ENCODE measurements at places on chromosomes 3 and 15.

DNA sequence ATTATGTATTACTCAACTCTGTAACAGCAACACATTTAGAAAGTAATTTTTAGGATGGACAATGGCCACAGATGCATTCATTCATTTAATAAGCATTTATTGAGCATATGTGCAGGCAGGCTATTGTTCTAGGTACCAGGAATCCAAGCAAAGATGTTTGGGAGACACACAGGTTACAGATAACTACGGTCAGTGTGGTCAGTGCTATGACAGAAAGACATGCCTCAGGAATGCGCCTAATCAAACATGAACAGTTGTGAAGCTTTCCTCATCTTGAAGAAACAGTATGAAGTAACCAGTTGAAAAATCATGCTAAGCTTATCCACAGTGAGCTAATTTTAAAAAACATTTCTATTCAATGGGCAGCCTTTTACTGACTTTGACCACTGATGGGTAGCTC, 155.4 kb upstream of the CCDC54 start:
- DNase-seq: no peak

- DNase-seq: no peak
Measured at GRCh38 chr3:69012800-69013252, 658 bp downstream of the EOGT start.

DNA sequence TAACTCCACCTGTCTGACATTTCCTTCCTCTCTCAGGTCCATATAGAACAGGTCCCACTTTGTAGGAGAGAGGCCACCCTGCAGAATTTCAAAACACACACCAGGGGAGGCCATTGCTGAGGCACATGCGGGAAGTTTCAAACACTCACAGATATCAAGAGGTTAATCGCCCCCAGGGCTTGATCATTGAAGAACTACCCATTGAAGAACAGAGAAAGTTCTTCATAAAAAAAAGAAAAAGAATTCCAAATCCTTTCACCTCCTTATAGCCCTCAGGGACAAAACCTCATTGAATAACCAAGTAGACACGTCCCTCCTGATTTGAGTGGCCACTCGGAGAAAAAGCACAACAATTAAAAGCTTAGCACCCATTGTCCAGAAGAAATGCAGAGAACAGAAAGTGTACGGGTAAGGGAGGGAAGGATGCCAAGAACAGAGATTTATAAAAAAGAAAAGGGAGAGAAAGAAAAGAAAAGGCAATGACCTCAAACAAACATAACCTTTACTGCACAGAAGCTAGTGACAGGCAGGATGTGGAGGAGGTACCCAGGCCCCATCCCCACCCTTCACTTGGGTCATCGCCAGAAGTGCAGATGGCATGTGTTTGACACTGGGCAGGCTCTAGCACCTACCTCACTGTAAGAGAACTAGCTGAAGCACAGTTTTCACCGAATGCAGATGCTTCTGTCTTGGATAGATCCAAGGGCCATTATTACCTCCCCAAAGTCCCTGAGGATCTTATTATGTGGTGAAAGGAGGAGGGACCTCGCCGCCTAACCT, 112.3 kb upstream of the HES1 start:
- no peak for DNase-seq

DNA sequence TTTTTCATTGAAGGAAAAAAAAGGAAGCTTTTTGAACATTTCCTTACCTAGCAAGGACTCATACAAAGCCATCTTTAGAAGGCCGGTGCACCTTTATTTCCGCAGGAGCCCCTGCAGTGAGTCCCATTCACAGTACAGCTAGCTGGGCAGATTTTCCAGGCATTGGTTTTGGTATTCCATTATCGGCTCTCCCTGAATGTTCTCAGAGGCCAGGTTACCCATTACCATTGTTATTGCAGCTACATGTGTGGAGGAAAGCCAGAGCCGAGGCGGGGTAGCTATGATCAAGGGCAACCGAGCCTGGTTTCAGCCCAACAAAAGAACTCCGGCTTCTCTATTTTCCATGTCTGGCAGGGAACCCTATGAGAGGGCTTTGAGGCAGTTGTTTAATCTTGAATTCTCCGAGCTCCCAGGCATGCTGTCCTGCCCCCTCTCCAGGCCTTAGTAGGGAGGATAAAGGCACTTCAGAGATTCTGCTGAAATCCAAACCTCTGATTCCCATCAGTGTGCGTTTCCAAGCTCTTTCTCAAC, 100.3 kb downstream of the LRRK1 start:
- DNase-seq: no peak

DNA sequence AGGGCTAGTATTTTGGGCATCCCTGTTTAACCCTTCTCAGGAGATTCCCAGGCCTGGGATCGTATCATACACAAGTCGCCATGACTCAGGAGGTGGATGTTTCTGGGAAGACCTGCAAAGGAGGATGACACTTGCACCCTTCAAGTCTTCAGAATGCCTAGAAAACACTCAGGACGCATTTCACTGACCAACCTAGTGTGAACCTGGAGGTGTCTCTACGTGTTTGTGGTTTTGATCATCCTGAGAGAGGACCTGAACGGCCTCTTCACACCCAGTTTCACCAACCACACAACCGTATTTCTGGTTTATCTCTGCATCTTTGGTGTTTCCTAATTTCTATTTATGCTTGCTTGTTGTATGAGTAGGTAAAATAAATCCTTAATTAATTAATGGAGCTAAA, 2.8 kb upstream of the CLDND1 start:
- no peak for DNase-seq

- no peak for DNase-seq
Measured at GRCh38 chr3:131846296-131846924, 188.4 kb downstream of the CPNE4 start.

Data from effector CD4-positive, alpha-beta T cell (primary cell).